Heart right ventricle (tissue), 16 donors: ENCODE measurements at places on chromosomes 1 and 21. TPM values are rescaled to one million over a fixed set of nuclear protein-coding genes. Genes with fewer than 3 reads are reported as not detected.

DNA sequence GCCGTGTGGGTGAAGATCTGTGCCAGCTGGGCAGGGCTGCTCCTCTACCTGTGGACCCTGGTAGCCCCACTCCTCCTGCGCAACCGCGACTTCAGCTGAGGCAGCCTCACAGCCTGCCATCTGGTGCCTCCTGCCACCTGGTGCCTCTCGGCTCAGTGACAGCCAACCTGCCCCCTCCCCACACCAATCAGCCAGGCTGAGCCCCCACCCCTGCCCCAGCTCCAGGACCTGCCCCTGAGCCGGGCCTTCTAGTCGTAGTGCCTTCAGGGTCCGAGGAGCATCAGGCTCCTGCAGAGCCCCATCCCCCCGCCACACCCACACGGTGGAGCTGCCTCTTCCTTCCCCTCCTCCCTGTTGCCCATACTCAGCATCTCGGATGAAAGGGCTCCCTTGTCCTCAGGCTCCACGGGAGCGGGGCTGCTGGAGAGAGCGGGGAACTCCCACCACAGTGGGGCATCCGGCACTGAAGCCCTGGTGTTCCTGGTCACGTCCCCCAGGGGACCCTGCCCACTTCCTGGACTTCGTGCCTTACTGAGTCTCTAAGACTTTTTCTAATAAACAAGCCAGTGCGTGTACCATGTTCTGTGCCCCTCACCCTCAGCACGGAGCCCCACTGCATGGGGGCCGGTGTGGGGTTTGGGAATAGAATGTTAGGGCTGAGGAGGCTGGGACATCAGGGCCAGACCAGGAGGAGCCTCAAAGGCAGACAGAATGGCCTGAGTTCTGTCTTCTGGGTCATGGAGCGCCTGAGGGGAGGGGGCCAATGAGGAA lies 21.3 kb downstream of the SERINC2 start:
- H3K4me1 ChIP-seq, result no peaks in the 10 kb centered on the region
- no peak overlapping the region for H3K27ac ChIP-seq
- no peaks in the 10 kb centered on the region for H3K36me3 ChIP-seq
- no peak for DNase-seq

- DNase-seq, result no peak
- H3K4me1 ChIP-seq, result no peaks in the 10 kb centered on the region
- H3K4me3 ChIP-seq, result no peak overlapping the region
- no peaks in the 10 kb centered on the region for H3K27me3 ChIP-seq
Measured at GRCh38 chr1:188641566-188642211, 1812.9 kb downstream of the PLA2G4A start.

GRCh38 chr1:178284058-178284457 lies 190.2 kb downstream of the RASAL2 start:
- no peaks in the 10 kb centered on the region for H3K27me3 ChIP-seq
- H3K4me3 ChIP-seq, result no peak overlapping the region
- H3K36me3 ChIP-seq, result peaks cover 44% of the 10 kb centered on the region
- no peak for DNase-seq
- no peak overlapping the region for H3K27ac ChIP-seq

DNA sequence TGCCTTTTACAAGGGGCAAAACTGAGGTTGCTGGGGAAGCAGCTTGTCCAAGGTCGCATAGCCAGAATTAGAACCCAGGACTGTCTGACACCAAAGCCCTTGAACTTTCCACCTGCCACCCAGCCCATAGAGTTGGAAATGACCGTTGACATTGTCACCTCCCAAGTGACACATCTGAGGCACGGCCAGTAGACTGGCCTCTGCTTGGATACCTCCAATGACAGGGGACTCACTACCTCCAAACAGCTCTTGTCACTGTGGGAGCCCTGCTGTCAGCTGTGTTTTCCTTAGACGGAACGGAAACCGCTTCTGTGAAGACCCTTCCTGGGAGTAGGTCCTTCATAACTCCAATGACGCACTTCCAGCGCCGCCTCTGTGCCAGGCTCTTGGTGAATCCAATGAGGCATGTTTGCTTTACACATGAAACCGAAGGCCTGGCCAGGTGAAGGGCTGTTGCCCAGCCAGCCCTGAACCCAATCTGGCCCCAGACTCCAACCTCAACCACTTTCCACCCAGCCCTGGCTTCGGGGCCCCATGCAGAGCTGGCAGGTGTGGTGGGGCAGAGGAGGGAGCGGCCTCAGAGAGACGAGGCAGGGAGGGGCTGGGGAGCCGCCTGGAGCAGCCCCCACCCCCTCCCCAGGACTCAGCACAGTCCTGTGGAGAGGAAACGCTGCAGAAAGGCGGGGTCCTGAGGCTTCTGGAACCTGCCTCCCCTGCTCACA lies 109.2 kb upstream of the IFFO2 start:
- no peak for DNase-seq
- no peak overlapping the region for H3K4me3 ChIP-seq
- no peaks in the 10 kb centered on the region for H3K27me3 ChIP-seq
- H3K36me3 ChIP-seq, result no peaks in the 10 kb centered on the region
- peaks cover 27% of the 10 kb centered on the region for H3K4me1 ChIP-seq

DNA sequence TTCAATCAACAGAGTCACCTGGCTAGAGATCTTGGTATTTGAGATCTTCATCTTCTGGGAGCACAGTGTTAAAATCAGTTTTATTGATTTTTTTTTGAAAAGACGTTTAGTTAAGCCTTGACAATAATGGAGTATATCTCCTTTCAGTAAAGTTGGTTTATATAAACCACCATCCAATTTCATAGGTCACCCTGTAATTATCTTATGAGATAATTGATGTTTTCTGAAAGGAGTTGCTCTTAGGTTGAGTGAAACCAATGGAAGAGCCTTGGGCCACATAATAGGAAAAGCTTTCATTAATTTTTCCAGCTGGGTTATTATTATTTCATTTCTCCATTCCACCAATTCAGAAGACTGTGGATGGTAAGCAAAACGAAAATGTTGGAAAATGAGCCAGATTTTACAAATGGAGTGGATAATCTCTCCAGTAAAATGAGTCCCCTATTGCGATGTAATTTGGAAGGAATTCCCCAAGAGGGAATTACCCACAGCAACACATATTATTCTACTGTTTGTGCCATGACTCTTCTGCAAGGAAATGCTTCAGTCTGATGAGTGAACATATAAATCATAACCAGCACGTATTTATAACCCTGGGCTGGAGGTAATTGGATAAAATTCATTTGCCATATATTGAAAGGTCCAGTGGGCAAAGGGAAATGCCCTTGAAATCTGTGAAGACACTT lies 46.2 kb upstream of the TINAGL1 start:
- peaks cover 11% of the 10 kb centered on the region for H3K4me1 ChIP-seq
- H3K36me3 ChIP-seq, result no peaks in the 10 kb centered on the region
- no peak for DNase-seq
- no peaks in the 10 kb centered on the region for H3K27me3 ChIP-seq
- H3K27ac ChIP-seq, result no peak overlapping the region

DNA sequence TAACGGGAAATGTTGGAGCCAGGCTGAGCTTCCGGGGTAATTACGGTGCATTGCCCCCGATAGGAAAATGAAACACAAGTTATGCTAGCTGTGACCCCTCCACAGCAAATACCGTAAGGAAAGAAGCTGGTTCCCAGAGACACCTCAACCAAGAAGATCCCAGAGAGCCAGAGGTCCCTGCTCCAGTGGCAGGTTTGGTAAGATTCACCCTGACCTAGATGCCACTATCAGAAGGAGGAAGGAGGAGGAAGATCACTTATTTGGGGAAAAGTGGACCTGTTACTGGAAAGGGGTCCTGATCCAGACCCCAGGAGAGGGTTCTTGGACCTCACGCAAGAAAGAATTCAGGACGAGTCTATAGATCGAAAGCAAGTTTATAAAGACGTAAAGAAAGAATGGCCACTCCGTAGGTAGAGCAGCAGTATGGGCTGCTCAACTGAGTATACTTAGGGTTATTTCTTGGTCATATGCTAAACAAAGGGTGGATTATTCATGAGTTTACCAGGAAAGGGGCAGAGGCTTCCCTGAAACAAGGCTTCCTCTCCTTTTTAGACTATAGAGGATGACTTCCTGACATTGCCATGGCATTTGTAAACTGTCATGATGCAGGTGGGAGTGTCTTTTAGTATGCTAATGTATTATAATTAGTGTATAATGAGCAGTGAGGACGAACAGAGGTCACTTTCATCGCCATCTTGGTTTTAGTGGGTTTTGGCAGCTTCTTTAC lies 7.5 kb upstream of the CAPN9 start:
- H3K27me3 ChIP-seq, result no peaks in the 10 kb centered on the region
- no peak overlapping the region for H3K4me3 ChIP-seq
- no peaks in the 10 kb centered on the region for H3K36me3 ChIP-seq
- no peaks in the 10 kb centered on the region for H3K4me1 ChIP-seq
- DNase-seq, result no peak

- H3K27ac ChIP-seq, result no peak overlapping the region
- no peak overlapping the region for H3K4me3 ChIP-seq
- no peaks in the 10 kb centered on the region for H3K27me3 ChIP-seq
- DNase-seq, result no peak
- H3K36me3 ChIP-seq, result no peaks in the 10 kb centered on the region
- peaks cover 18% of the 10 kb centered on the region for H3K4me1 ChIP-seq
Measured at GRCh38 chr21:14878971-14879370, 185.8 kb downstream of the NRIP1 start.

- no peaks in the 10 kb centered on the region for H3K36me3 ChIP-seq
- H3K27me3 ChIP-seq, result no peaks in the 10 kb centered on the region
Measured at GRCh38 chr1:223231011-223231572, 88.0 kb upstream of the TLR5 start.

DNA sequence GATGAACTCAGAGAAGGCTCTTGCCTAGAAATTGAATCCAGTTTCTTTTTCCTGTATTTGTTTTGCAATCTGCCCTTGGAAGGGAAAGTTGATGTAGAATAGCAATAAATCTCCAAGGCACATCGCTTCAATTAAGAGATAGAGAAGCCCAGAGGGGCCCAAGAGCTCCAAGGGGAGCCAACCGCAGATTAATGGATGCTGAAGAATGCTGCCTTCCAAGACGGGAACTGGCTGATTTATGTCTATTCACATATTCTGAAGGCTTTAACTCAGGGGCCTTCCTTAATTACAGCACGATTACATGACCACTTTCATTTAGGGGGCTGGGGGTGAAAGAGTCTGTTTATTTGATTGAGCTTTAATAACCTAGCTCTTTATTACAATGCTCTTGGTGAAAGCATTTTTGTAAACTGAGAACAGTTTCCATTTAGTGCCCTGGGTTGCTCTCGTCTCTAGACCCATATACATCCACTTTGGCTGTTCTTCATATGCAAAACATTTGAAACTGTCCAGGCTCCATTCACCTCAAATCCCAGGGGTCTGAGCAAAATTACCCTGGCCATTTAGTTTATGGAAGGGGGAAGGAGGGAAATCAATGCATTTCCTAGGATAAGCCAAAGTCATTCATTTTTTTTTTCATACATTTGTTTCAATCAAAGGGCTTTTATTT lies 87.4 kb upstream of the CLDN14 start:
- no peak overlapping the region for H3K27ac ChIP-seq
- no peaks in the 10 kb centered on the region for H3K36me3 ChIP-seq
- H3K27me3 ChIP-seq, result peaks cover 8% of the 10 kb centered on the region
- no peak overlapping the region for H3K4me3 ChIP-seq
- H3K4me1 ChIP-seq, result no peaks in the 10 kb centered on the region

DNA sequence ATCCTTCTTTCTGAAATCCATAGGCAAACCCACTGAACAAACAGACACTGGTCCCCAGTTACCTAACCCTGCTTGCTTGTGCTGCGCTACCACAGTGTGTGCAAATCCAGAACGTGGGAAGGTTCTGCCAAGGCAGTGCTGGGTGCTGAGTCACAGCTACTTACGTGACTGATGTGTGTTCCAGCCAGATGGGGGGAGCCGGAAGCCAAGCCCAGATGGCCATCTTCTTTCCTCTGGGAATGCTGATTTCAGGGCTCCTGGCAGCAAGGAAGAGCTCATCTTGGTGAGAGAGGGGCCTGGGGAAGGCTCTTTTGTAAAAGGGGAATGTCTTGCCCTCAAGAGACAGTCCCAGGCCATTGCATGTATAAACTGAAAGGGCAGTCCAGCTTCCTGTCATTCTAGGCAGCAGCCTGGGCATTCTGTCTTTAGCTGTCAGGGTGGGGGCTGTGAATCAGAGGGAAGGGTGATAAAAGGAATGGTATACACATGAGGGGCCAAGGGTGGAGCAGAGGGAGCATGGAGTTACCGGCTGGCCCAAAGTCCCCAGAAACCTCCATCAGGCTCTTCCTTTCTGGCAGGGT lies 54.1 kb downstream of the CD46 start:
- H3K4me1 ChIP-seq, result peaks cover 89% of the 10 kb centered on the region
- peaks cover 100% of the 10 kb centered on the region for H3K36me3 ChIP-seq
- peak overlapping the region; percentile 79 for H3K27ac ChIP-seq
- H3K27me3 ChIP-seq, result no peaks in the 10 kb centered on the region
- no peak overlapping the region for H3K4me3 ChIP-seq

- no peak within 1 kb of the TSS for H3K4me3 ChIP-seq
- no peaks in the 10 kb centered on the region for H3K27me3 ChIP-seq
- no peaks in the 10 kb centered on the region for H3K4me1 ChIP-seq
- H3K36me3 ChIP-seq, result no peaks in the 10 kb centered on the region
Measured at GRCh38 chr1:110872745-110873720, at the start of gene CD53. Gene CD53, plus strand, starts transcription at chr1:110873148. Its CDS starts 18,261 bp downstream, at chr1:110891409.

DNA sequence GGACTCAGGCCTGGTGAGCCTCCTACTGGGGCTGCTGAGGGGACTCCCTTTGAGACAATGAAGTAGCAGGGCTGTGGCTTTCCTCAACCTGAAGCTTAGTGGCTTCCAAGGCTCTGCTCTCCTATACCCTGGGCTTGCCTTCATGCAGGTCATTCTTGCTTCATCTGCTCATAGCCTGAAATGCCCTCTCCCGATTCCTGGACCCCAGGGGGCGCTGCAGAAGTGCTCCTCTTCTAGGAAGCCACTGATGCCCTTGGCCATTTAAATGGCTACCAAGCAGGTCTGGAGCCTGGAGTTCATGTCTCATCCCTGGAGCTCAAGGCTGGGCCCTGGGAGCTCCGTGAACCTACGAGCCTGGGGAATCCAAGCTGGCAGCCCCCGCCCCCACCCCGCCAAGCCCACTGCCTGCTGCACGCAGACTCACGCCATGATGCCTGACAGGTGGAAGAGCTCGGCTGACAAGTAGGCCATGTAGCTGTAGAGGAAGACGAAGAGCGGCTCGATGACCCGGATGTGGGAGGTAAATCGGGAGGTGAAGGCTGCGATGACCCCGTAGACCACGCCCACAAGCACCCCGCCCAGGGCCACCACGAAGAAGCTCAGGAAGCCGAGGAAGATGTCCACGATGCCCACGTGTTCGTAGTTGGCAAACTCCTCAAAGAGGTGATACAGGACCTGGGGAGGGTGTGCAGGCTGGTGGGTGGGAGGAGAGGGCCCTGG lies 45.7 kb downstream of the SLC9A1 start:
- H3K27me3 ChIP-seq, result no peaks in the 10 kb centered on the region
- no peak overlapping the region for H3K27ac ChIP-seq
- H3K36me3 ChIP-seq, result peaks cover 20% of the 10 kb centered on the region

GRCh38 chr1:112957133-112957812 lies 1.3 kb upstream of the SLC16A1 start:
- DNase-seq, result peak; percentile 37
- H3K27me3 ChIP-seq, result no peaks in the 10 kb centered on the region
- H3K36me3 ChIP-seq, result no peaks in the 10 kb centered on the region
- H3K4me3 ChIP-seq, result peak overlapping the region; percentile 85
- peaks cover 67% of the 10 kb centered on the region for H3K4me1 ChIP-seq
- peak overlapping the region; percentile 92 for H3K27ac ChIP-seq

DNA sequence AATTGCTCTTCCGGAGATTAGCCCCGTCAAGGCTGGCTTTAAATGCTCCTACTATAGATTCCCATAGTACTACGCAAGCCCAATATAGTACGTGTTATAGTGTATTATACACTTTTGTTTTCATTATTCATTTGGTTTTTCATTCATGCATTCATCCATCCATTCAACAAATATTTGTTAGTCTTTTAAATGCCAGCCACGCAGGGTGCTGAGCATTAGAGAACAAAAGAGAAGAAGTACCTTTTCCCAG lies 513 bp upstream of the RAB3GAP2 start:
- no peak overlapping the region for H3K4me3 ChIP-seq
- H3K27me3 ChIP-seq, result no peaks in the 10 kb centered on the region
- no peaks in the 10 kb centered on the region for H3K36me3 ChIP-seq

PDC gene
- total RNA-seq, result not detected

PLA2G2C gene
- not detected for total RNA-seq

MIXL1 gene
- not detected for total RNA-seq

ZMYND12 gene
- total RNA-seq, result 2.1 TPM

DIRAS3 gene
- 11.6 TPM for total RNA-seq
